ENCODE measurements at places on chromosomes 5 and 9.

DNA sequence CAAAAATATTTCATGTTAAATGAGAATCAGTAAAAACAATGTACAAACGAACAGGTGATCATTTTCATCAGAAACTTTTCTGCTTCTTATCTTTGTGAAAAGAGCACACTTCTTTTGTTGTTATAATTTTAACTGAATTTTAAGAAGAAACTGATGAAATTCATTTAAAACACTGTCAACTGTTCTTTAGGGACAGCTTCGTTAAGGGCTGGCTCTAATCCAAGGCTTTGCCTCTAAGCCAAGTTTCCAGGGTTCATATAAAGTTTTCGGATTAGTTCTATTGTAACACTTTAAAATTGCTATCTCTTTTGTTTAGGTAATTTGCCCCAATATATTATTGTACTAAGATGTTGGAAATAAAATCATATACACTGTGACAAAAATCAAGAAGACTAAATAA, 559.2 kb downstream of the TUSC1 start:
- no peak for DNase-seq

- no peak for DNase-seq
Measured at GRCh38 chr9:3906437-3907213, 380.8 kb upstream of the RFX3 start.

DNA sequence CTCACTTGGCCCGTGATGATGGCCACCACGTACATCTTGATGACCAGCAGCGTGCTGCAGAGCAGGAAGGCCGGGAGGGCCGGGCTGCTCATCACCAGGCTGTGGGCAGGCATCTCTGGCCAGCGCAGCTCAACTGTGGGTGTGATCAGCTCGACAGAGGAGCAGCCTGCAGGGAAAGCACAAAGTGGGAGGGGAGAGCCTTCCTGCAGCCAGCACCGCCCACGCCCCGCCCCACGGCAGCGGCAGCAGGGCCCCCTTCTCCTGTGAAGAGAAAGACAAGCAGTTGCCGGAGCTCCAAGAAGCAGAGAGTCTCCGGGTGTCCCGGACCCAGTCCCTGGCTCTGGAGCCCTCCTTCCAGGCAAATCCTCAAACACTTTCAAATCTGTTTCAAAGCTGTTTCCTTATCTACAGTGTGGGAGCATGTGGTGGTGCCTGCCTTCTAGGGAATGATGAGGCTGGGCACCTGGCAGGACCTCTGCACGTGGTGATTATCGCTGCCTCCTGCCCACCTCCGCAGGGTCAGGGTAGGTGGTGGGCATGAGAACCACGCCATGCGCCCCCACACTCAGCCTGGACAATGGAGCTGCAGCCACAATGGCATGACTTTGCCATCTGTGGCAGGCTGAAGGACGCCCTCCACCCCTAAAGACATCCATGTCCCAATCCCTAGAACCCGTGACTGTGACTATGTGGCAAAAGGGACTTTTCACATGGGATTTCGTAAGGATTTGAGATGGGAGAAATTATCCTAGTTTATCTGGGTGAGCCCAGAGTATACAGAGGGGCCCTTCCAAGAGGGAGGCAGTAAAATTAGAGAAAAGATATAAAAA, at the start of gene PTGES:
Gene PTGES (minus strand): TSS at position 143 of the 830 bp plus-strand sequence. CDS start 30 bp downstream, at position 113.
- DNase-seq: no peak

- DNase-seq: no peak
Measured at GRCh38 chr9:100083448-100084127, 15.2 kb downstream of the ERP44 start.

DNA sequence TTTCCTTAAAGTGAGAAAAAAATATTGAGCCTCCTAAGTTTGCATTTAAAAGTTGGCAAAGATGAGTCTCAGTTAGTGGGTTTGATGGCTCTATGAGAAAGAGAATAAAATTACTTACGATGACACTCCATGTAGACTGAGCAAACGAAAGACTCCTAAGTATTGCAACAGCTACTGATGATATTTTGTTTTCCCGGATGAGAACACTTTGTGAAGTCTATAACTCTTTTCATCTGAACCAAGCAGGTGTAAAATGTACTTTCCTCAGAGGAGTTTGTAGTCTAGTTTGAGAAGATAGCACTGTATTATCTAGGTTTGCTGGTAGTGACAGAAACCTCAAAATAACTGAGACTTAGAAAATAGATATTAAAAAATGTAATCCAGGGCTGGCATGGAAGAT, 1.7 kb upstream of the ITK start:
- no peak for DNase-seq

DNA sequence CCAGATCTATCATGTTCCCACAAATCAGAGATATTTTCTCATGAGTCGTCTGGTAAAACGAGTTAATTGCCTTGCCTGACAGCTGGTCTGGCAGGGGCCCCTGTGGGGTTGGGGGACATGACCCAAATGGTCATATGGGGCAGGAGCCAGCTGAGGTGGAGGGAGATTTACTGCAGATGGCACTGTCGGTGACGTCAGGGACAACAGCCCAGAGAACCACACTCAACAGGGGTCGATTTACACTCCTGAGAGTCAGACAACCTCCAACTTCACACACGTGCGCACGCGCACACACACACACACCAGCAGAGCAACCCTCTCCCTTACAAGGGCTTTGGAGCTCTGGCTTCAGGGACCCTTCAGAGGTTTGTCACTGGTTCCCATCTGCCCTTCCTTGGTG, 23.4 kb upstream of the GABRP start:
- no peak for DNase-seq

DNA sequence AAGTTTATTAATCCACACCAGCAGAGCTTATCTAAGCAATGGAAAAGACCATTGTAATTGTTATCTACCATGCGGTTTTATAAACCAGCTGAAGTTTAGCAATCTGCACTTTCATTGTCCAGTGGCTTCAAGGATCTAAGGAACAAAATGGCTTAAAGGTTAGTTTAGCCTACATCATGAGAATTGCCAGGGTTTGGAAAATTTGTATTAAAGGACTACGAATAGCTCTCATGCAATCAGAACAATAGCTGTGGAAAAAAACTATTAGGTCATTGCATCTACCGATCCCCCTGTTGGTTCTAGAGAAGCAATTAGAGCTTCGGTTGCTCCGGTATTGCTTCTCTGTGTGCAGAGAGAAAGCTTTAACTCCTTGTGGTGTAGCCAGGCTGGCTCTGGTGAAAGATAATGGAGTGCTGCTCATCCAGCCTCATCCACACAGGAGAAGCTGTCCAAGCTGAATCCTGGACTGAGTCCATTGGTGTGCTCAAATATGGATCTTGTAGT, 86.3 kb upstream of the SLC12A2 start:
- DNase-seq: no peak

DNA sequence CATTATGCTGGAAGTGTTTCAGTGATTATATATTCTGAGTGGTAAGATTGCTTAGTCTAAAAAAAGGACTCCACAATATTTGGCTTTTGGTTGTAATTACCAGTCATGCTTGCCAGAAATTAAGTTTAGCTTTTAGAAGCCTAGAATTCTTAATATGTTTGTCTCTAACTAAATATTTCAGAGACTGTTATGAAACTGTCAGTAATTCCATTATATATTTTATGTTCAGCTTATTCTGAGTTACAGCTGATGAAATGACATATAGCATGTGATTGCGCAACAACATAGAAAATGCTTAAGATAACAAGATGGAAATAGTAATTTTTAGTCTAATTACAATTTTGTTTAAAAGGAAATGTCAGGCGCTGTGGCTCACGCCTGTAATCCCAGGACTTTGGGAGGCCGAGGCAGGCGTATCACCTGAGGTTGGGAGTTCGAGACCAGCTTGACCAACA, 44.2 kb downstream of the KIAA1958 start:
- DNase-seq: no peak

DNA sequence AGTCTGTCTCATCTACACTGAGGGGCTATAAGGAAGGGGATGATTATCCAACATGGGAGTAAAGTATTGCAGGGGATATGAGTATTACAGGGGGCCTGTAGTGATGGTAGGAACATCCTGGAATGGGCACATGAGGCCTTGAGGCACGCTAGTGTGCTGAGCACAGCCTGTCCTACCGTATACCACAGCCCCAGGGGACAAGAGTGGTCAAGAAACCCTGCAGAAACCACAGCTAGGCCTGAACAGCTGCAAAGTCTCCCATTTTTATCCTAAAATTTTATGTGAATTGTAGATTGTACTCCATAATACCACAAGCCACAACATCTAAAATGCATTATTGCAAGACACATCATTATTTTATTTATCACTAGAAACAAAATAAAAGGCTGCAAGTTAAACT, 136.3 kb upstream of the ASTN2 start:
- DNase-seq: no peak

Measured in NCI-H2029 treated with DMSO at 0.1 percent for 48 hours (cell line).